ENCODE measurements at places on chromosomes 13 and 19.

- no peaks in the 10 kb centered on the region for H3K4me1 ChIP-seq
- no peaks in the 10 kb centered on the region for H3K36me3 ChIP-seq
- no peak overlapping the region for H3K4me3 ChIP-seq
- no peaks in the 10 kb centered on the region for H3K27me3 ChIP-seq
- no peak for DNase-seq
Measured at GRCh38 chr13:26821672-26822071, 61.1 kb upstream of the GPR12 start.

GRCh38 chr13:112067116-112067741, at the start of gene SOX1:
TSS of gene SOX1 (plus strand) at chr13:112067149. CDS start at chr13:112067659, 510 bp downstream.
- DNase-seq: peak; percentile 65
- H3K36me3 ChIP-seq: no peaks in the 10 kb centered on the region
- H3K4me3 ChIP-seq: peak within 1 kb of the TSS; percentile 62
- no peak within 1 kb of the TSS for H3K27ac ChIP-seq
- peaks cover 4% of the 10 kb centered on the region for H3K4me1 ChIP-seq
- peaks cover 50% of the 10 kb centered on the region for H3K27me3 ChIP-seq

- peaks cover 71% of the 10 kb centered on the region for H3K36me3 ChIP-seq
- H3K4me3 ChIP-seq: no peak overlapping the region
- no peaks in the 10 kb centered on the region for H3K4me1 ChIP-seq
- DNase-seq: no peak
Measured at GRCh38 chr19:1392939-1393530, 8.3 kb downstream of the GAMT start.

DNA sequence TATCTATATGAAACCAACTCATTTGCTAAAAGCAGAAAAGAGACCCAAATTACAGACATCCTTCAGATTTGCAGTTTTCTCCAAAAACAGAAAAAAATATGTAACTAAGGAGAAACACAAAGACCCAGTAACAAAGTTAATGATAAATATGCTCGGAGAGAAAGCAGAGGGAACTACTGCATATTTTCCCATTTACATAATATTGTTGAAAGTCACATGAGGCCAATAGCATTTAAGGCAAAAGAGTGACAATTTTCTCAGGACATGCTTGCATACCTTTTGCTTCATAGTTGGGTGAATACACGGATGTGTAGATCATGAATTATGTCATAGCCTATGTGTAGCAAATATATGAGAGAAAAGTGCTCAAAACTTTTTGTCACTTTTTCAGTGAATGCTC, 310.3 kb downstream of the EFNB2 start:
- H3K27me3 ChIP-seq: no peaks in the 10 kb centered on the region
- H3K36me3 ChIP-seq: no peaks in the 10 kb centered on the region
- no peaks in the 10 kb centered on the region for H3K4me1 ChIP-seq
- no peak overlapping the region for H3K27ac ChIP-seq
- H3K4me3 ChIP-seq: no peak overlapping the region
- no peak for DNase-seq

GRCh38 chr13:45604892-45605291, 10.6 kb downstream of the ERICH6B start:
- H3K27ac ChIP-seq: no peak overlapping the region
- no peaks in the 10 kb centered on the region for H3K4me1 ChIP-seq
- no peak overlapping the region for H3K4me3 ChIP-seq
- no peaks in the 10 kb centered on the region for H3K36me3 ChIP-seq
- peaks cover 21% of the 10 kb centered on the region for H3K27me3 ChIP-seq

DNA sequence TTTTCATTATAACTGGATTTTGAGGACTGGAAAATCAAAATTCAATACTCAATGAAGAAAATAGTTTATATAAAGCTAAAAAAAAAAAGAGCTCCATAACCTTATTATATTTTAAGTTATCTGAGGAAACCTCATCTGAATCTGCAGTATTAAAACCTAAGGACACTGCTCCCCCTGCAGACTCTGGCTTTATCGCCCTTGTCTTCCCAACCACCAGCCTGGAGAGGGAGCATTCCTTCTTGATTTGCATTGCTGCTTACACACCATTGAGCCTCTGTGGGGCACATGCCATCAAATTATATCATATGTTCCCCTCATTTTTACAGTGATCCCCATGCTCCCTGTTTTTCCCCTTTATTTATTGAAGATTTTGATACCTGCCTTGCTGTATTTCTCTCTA, 871.4 kb upstream of the GPC6 start:
- DNase-seq: no peak
- no peaks in the 10 kb centered on the region for H3K4me1 ChIP-seq
- H3K27ac ChIP-seq: no peak overlapping the region
- no peaks in the 10 kb centered on the region for H3K27me3 ChIP-seq
- H3K4me3 ChIP-seq: no peak overlapping the region

DNA sequence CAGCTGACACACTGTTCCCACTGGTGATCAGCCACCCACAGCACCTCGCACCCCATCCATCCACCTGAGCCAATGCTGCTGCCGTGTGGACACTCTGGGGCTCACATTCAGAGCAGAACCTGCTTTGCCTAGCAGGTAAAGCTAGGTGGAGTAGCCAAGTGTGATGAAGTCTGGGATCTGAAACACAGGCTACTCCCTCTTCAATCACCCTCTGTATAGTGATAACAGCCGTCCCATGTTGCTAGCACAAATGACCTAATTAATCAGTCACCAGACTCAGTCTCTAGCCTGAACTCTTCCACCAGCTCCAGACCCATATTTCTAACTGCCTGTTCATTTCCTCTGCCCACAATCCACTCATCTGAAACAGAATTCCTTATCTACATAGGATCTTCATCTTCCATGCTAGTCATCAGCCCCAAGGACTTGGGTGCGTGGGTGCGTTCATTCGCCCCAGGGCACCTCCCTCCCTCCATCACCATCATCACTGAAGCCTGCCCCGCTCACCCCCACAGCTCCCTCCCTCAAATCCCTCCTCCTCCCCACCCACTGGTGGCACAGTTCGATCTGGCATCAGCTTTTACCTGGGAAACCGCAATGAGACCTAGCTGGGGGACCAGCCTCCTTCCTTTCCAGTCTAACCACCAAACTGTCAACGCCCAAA, 19.8 kb downstream of the STK24 start:
- no peak overlapping the region for H3K27ac ChIP-seq
- no peaks in the 10 kb centered on the region for H3K36me3 ChIP-seq
- no peaks in the 10 kb centered on the region for H3K27me3 ChIP-seq
- H3K4me1 ChIP-seq: peaks cover 97% of the 10 kb centered on the region

GRCh38 chr13:39516096-39516495, 86.9 kb downstream of the LHFPL6 start:
- no peak overlapping the region for H3K27ac ChIP-seq
- no peak overlapping the region for H3K4me3 ChIP-seq
- no peaks in the 10 kb centered on the region for H3K4me1 ChIP-seq
- no peaks in the 10 kb centered on the region for H3K36me3 ChIP-seq
- no peak for DNase-seq

GRCh38 chr13:87666831-87667230, 4.3 kb upstream of the SLITRK5 start:
- peaks cover 14% of the 10 kb centered on the region for H3K4me1 ChIP-seq
- no peak for DNase-seq
- no peak overlapping the region for H3K4me3 ChIP-seq
- H3K27ac ChIP-seq: no peak overlapping the region

DNA sequence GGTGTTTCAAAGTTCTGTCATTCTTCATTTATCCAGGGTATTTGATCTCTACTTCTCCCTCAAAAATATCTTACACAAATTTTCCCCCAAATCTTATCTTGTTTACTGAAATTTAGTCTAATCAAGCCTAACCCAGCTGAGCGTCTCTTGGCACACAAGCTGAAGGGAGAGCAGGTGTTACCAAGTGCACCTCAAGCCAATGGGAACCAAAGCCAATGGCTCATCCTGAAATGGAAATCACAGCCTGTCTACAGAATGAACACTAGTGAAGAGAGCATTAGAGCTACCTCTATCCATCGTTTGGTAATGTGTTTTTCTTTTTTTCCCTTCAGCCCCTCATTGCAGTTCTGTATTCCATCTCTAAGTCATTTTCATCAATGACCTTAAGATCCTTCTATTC, 1350.8 kb downstream of the OLFM4 start:
- no peaks in the 10 kb centered on the region for H3K36me3 ChIP-seq
- H3K27ac ChIP-seq: no peak overlapping the region
- no peak for DNase-seq

DNA sequence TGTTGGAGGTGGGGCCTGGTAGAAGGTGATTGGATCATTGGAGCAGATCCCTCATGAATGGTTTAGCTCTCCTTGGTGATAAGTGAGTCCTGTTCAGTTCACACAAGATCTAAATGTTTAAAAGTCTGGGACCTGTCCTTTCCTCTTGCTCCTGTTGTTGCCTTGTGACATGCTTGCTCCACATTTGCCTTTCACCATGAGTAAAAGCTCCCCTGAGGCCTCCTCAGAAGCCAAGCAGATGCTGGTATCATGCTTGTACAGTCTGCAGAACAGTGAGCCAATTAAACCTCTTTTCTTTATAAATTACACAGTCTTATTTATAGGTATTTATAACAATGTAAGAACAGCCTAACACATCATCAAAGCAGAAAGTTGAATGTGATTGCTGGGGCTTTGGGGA, 24.2 kb upstream of the RFC3 start:
- DNase-seq: no peak
- no peak overlapping the region for H3K27ac ChIP-seq
- H3K27me3 ChIP-seq: no peaks in the 10 kb centered on the region
- H3K36me3 ChIP-seq: no peaks in the 10 kb centered on the region
- H3K4me3 ChIP-seq: no peak overlapping the region

GRCh38 chr13:104571161-104571892, 1505.1 kb upstream of the SLC10A2 start:
- H3K4me1 ChIP-seq: no peaks in the 10 kb centered on the region
- H3K4me3 ChIP-seq: no peak overlapping the region
- no peaks in the 10 kb centered on the region for H3K36me3 ChIP-seq
- peak; percentile 37 for DNase-seq
- H3K27me3 ChIP-seq: no peaks in the 10 kb centered on the region

GRCh38 chr19:18940769-18941627, at the start of gene HOMER3:
TSS of gene HOMER3 (minus strand) at chr19:18941217. CDS start at chr19:18938982, 2,235 bp downstream.
- H3K27me3 ChIP-seq: peaks cover 19% of the 10 kb centered on the region
- DNase-seq: peak; percentile 95
- peak within 1 kb of the TSS; percentile 81 for H3K27ac ChIP-seq
- H3K36me3 ChIP-seq: peaks cover 29% of the 10 kb centered on the region
- H3K4me1 ChIP-seq: peaks cover 66% of the 10 kb centered on the region

- no peak overlapping the region for H3K27ac ChIP-seq
- no peak overlapping the region for H3K4me3 ChIP-seq
- no peaks in the 10 kb centered on the region for H3K27me3 ChIP-seq
Measured at GRCh38 chr13:94033098-94033497, 446.4 kb downstream of the DCT start.

GRCh38 chr19:5738423-5738822, 18.0 kb downstream of the CATSPERD start:
- no peak for DNase-seq
- H3K36me3 ChIP-seq: no peaks in the 10 kb centered on the region
- H3K4me3 ChIP-seq: no peak overlapping the region
- no peaks in the 10 kb centered on the region for H3K4me1 ChIP-seq
- H3K27me3 ChIP-seq: no peaks in the 10 kb centered on the region

GRCh38 chr19:1313695-1314613, 28.3 kb downstream of the EFNA2 start:
- no peak overlapping the region for H3K27ac ChIP-seq
- H3K36me3 ChIP-seq: no peaks in the 10 kb centered on the region
- H3K4me3 ChIP-seq: no peak overlapping the region
- H3K27me3 ChIP-seq: no peaks in the 10 kb centered on the region
- peaks cover 10% of the 10 kb centered on the region for H3K4me1 ChIP-seq

- no peak overlapping the region for H3K4me3 ChIP-seq
- H3K36me3 ChIP-seq: no peaks in the 10 kb centered on the region
- H3K4me1 ChIP-seq: no peaks in the 10 kb centered on the region
- DNase-seq: no peak
- peaks cover 3% of the 10 kb centered on the region for H3K27me3 ChIP-seq
- H3K27ac ChIP-seq: no peak overlapping the region
Measured at GRCh38 chr19:30255791-30256495, 116.2 kb upstream of the ZNF536 start.

DNA sequence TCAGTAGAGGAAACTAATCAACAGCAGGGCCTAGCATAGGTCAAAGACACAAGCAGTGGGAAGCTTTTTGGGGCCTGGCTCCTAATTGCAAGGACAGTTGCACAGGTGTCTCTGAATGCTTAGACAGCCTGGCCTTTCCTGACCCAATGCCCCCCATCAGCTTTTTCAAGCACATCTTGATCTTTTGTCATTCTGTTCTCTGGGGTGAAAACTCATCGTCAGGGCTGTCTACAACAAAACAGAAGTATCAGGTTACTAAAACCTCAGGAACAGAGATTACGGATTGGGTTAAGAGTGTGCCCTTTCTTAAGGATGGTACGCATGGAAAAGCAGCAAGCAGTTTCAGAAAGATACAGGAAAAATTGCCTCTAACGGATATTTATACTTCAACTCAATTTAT, 8.3 kb upstream of the ZNF254 start:
- no peaks in the 10 kb centered on the region for H3K36me3 ChIP-seq
- DNase-seq: no peak
- H3K27ac ChIP-seq: no peak overlapping the region
- H3K4me1 ChIP-seq: no peaks in the 10 kb centered on the region
- no peaks in the 10 kb centered on the region for H3K27me3 ChIP-seq

GRCh38 chr13:34857558-34858325, 84.3 kb upstream of the NBEA start:
- H3K4me3 ChIP-seq: no peak overlapping the region
- no peak overlapping the region for H3K27ac ChIP-seq
- H3K4me1 ChIP-seq: no peaks in the 10 kb centered on the region
- DNase-seq: no peak
- H3K27me3 ChIP-seq: no peaks in the 10 kb centered on the region
- H3K36me3 ChIP-seq: no peaks in the 10 kb centered on the region

- no peaks in the 10 kb centered on the region for H3K36me3 ChIP-seq
- peak overlapping the region; percentile 97 for H3K27ac ChIP-seq
- H3K4me3 ChIP-seq: peak overlapping the region; percentile 72
- peak; percentile 93 for DNase-seq
- peaks cover 54% of the 10 kb centered on the region for H3K4me1 ChIP-seq
- H3K27me3 ChIP-seq: no peaks in the 10 kb centered on the region
Measured at GRCh38 chr19:50358483-50359327, 6.7 kb downstream of the NAPSA start.

DNA sequence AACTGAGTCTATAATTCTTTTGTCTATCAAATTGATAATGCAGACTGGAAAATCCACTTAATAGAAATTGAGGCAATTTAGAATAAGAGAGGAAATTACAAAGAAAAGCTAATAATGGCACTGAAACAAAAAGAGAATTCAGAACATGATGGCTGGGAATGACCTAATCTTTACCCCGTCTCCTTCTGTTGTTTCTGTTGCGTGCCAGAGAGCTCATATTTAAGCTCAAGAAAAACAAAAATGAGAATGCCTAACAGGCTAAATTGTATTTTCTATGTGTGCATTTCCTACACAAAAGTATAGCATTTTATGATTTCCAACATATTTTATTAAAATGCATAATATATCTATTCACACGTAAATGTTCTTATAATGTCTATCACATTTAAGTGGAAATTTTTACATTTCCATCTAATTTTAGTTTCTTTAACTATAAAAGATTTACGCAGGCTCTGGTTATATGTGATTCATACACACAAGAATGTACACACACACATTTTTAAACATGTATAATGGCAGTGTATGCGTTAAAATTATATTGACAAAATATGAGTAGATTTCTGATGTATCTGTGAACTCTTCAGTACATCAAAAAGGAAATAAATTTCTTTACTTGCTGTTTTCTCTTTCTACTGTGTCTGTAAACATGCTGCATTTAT, 432.3 kb downstream of the SLITRK6 start:
- H3K27ac ChIP-seq: no peak overlapping the region
- H3K4me3 ChIP-seq: no peak overlapping the region
- no peak for DNase-seq

GRCh38 chr13:109024611-109025010, 395.2 kb downstream of the MYO16 start:
- no peak overlapping the region for H3K4me3 ChIP-seq
- H3K36me3 ChIP-seq: no peaks in the 10 kb centered on the region
- DNase-seq: no peak
- no peaks in the 10 kb centered on the region for H3K27me3 ChIP-seq
- H3K4me1 ChIP-seq: no peaks in the 10 kb centered on the region
- no peak overlapping the region for H3K27ac ChIP-seq
